ENCODE measurements at places on chromosomes 3 and 15.

GRCh38 chr15:77607111-77607893, 25.4 kb downstream of the LINGO1 start:
- DNase-seq: no peak

GRCh38 chr3:129616291-129616690, 9.8 kb upstream of the PLXND1 start:
- DNase-seq: no peak

GRCh38 chr15:100348578-100348977, 6.8 kb upstream of the ADAMTS17 start:
- DNase-seq: no peak

GRCh38 chr3:9101286-9101685, 138.0 kb upstream of the RAD18 start:
- DNase-seq: no peak

- peak; percentile 97 for DNase-seq
These were observed 440.7 kb upstream of the THBS1 start for GRCh38 chr15:39140060-39140604.

DNA sequence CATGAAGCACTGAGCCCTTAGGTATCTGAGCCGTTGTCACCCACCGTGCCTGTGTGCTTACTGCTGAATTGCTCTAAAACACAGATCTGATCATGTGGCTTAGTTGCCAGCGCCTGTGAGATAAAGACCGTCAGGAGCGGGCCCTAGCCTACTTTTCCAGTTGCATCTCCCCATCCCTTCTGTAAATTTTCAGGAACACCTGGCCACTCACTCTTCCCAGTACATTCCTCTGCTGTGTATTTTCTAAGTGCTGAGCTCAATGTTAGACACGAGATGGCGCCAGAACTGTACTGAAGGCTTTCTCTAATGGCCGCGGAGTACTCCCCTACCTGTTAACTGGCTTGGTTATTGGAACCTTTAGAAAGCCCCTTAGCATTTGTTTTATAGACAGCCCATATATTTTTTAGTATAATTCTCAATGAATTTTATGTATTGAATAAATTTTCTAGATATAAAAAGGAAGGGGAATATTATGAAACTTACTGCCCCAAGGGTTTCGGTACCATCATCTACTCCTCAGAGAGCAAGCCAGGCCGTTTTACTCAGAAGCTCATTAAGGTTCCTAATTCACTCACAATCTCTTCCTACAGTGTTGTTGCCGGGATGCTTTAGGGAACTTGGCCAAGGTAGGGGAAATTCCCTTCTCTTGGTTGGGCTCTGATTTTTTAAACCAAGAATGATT, 16.7 kb upstream of the WNT7A start:
- no peak for DNase-seq

GRCh38 chr3:4986782-4987537, 7.7 kb downstream of the BHLHE40 start:
- DNase-seq: peak; percentile 92

- no peak for DNase-seq
These were observed 109.1 kb downstream of the LPP start for GRCh38 chr3:188262913-188263683.

DNA sequence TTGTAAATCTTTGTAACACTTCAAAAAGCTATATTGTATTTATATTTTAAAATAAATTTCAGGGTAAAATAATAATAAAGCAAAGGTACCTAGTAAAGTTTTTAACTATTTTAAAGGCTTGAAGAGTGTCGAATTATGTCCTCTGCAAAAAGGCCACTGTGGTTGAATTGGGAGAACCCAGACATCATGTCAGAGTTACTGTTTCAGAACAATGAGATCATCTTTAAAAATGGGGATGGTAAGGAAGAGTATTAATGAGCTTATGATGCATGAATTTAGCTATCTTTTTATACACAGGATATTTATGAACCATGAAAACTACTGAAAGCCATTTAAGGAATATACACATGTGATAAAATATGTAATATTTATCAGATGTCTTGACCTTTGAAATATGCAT, 26.3 kb downstream of the KCNMB3 start:
- no peak for DNase-seq

GRCh38 chr3:151062611-151063010, 22.9 kb upstream of the MED12L start:
- no peak for DNase-seq

DNA sequence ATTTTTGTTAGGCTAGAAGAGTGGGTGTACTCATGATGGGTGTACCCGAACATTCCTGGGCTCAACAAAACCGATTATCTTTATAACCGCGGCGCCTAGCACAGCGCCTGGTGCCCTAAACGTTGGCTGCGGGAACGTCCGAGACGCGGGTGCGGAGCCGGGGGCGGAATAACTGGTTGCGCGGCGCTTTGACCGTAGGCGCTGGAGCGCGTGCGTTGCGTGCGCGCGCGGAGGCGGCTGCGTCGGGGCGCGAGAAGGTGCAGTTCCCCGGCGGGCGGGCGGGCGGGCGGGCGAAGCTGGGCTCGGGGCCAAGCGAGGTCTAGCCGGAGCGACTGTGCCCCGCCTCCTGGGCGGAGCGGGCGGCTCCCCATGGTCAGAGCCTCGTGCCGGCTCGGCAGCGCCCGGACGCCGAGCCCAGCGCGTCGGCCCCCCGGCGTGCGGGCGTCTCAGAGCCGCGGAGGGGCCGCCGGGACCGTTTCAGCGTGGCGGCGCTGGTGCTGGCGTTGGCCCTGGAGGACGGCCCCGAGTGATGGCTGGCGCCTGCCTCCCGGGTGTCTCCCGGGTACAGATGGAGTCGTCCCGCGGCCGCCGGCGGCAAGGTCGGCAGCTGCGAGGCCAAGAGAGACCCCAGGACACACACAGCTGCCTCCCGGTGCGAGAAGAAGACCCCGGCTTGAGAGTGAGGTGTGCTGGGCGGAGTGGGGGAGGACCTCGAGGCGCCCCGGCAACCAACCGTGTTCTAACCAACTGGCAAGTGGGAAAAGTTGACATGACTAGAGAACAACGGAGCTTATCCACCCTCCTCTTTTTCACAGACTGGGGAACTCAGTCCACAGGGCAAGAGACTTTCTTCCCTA, at the start of gene PLAAT1:
Gene PLAAT1, plus strand, starts transcription at position 373 of the 857 bp plus-strand sequence. CDS start 14,429 bp downstream, outside the sequence.
- DNase-seq: no peak

GRCh38 chr3:71901645-71902044, 116.7 kb upstream of the PROK2 start:
- DNase-seq: no peak

GRCh38 chr15:46654993-46655392, 1020.2 kb downstream of the SQOR start:
- no peak for DNase-seq

GRCh38 chr3:41080141-41080540, 119.2 kb upstream of the CTNNB1 start:
- no peak for DNase-seq

DNA sequence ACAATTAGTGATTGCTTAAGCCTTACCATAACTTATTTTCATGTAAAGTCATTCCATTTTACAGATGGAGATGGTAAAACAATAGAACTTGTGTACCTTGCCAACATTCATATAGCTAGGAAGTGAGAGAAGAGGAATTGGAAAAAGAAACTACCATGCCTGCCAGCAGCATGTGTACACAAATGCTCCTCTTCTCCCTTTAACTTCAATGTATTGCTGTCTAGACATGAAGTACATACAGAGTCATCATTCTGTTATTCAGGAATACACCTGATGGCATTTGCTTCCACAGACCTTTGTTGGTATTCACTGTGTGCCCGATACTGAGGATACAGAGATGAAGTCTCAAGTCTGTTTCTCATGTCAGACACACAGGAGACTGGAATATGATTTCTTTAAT, 7.1 kb upstream of the TMEM207 start:
- DNase-seq: no peak

DNA sequence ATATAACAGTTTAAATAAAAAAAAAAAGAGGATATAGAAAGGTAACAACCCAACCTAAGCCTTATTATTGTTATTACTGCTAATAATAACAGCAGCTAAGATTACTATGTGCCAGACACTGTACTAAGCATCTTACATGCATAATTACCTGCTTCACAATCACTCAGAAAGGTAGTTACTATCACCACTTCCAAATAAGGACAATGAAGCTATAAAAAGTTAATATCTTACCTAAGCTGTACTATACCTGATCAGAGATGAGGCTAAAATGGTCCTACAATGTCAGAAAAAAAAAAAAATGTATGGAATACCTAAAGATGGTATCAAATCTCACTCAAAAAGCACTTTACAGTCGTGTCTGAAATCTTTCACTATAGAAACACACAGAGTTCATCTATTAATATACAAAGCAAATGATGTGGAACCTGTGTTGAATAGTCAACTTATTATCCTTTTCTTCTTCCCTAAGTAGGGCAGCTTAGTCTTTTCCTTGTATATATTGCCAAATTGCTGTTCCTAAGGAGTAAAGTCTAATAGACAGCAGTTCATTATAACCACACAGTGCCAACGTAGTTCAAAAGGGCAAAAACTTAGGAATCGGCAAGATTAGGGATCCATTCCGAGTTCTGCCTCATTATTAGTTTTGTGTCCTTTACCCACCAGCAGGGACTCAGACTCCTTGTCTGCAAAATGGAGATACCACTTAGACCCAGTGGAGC, 23.8 kb downstream of the GSK3B start:
- no peak for DNase-seq

DNA sequence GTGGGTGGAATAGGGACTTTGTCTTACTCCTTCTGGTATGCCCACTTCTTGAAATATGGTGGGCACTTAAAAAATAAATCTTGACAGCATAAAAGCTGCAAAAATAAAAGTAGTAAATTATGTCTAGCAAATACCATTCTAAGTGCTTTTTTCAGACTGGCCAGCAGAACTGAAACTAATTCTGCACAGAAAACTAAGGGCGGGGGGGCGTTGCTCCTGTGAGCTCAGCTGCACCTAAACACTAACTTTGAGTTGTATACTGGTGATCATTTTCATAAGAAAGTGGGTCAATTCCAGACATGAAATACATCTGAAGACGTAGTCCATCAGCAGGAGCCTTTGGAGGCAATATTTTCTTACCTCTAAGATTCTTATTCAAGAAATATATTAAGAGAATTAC, 114.8 kb downstream of the WDR76 start:
- no peak for DNase-seq

DNA sequence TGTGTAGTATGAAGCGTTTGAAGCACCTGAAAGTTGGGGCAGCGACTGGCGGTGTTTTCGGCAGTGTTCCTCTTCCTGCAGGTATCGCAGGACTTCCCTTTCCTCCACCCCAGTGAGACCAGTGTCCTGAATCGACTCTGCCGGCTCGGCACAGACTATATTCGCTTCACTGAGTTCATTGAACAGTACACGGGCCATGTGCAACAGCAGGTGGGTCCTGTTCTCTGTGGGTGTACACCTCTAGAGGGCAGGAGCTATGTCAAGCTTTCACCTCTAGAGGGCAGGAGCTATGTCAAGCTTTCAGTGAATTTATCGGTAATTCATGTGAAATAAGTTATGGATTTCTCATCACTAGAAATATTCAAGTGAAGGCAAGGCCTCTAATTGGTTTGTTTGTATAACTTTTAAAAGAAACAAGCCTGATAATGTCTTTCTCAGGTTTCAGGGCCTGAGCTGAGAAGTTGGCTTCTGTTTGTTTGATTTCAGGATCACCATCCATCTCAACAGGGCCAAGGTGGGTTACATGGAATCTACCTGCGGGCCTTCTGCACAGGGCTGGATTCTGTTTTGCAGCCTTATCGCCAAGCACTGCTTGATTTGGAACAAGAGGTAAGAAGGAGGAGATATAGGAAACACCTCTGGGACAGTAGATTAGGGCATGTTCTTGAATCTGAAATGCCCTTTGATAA, 5.3 kb downstream of the TUBGCP4 start:
- no peak for DNase-seq

GRCh38 chr3:127714125-127714571, 41.4 kb downstream of the ABTB1 start:
- DNase-seq: no peak

- DNase-seq: no peak
These were observed 33.0 kb upstream of the ABHD17C start for GRCh38 chr15:80662129-80662528.

DNA sequence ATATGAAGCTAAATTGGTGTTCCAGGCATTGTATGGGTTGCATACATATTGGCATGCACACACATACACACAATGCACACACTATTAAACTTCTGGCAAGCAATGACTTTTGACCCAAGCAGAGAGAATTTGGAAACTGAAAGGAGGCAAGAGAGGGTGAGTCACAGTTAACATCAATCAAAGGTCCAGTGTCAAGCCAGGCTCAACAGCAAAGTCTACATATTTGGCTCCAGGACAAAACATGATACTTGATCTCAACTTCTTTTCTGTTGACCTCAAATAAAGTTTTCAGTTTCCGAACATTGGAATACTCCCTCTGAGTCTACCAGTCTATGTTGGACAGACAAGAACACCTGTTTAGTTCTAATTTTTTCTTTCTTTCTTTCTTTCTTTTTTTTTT, 28.3 kb downstream of the IL12A start:
- DNase-seq: no peak

DNA sequence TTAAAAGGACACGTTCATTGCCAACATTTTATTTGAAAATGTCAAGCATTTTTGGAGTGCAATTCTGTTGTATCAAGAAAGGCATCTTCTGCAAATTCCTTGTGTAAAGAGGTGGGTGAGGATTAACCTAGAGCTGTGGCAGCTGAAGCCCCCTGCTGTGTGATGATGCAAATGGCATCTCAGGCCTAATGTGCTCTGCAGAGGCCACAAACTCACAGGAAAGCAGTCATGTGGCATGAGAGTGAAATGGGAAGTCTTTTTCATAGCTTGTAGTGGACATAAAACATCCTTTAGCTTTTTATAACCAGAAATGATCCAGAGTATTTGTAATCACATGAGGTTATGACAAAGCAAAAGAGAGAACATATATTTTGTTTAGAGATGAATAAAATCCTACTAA, 6.4 kb downstream of the CADM2 start:
- DNase-seq: no peak

DNA sequence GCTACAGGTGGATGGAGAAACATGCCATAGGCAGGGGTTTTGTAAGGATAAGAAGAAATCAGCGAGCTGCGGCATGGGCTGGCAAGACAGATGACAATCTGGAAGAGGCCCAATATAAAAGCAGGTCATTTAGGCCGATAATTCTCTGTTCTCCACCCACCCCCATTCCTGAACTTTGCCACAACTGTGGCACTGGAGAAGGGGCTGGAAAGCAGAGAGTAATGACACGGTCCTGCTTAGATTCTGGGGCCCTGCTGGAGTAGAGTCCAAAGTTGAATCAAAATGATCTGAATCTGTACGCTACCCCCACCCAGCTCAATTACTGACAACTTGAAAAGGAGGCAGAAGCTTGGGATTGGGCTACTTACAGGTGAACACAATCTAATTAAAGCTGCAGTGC, 18.4 kb upstream of the BUB1B start:
- no peak for DNase-seq

GRCh38 chr15:77964193-77964592, 113.3 kb downstream of the TBC1D2B start:
- no peak for DNase-seq

DNA sequence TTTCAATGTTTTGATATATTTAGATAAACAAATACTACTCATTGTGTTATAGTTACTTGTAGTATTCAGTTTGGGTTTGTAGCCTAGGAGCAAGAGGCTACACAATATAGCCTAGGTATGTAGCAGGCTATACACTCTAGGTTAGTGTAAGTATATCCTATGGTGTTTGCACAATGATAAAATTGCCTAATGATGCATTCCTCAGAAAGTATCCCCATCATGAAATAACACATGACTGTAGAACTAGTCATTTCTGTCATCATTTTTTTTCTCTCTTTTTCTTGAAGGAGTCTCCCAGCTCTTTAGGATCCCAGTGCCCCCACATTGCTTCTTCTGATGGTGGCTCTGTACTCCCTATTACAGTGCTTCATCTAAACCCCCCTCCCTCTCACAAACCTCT, 157.7 kb upstream of the CADPS start:
- DNase-seq: no peak

GRCh38 chr15:46855388-46855787, 861.9 kb upstream of the SEMA6D start:
- DNase-seq: no peak

Measured in AG04449 (cell line).